Uterine smooth muscle cell (primary cell): ENCODE measurements at places on chromosomes 11 and 22. TPM values are rescaled to one million over a fixed set of nuclear protein-coding genes. Genes with fewer than 3 reads are reported as not detected.

CYB5R3 gene
- 46.8 and 59.0 TPM in 2 replicates for total RNA-seq

CBLIF gene
- not detected in 2 replicates for total RNA-seq

CST6 gene
- not detected in 2 replicates for total RNA-seq

HTR3A gene
- total RNA-seq = under 0.01 TPM in 1 of 2 replicates, not detected in the other

CCDC86 gene
- 10.6 and 15.8 TPM in 2 replicates for total RNA-seq

PAX6 gene
- total RNA-seq = not detected in 2 replicates

ST14 gene
- under 0.01 TPM in 1 of 2 replicates, not detected in the other for total RNA-seq

VSIG2 gene
- total RNA-seq = 0.22 and 0.50 TPM in 2 replicates
